ENCODE measurements at places on chromosomes 7 and 10. TPM values are rescaled to one million over a fixed set of nuclear protein-coding genes. Genes with fewer than 3 reads are reported as not detected.

The HTRA1 gene
- total RNA-seq = 59.1 TPM

The SPOCK2 gene
- total RNA-seq = 17.6 TPM

The AMZ1 gene
- not detected for total RNA-seq

The AQP1 gene
- 231 TPM for total RNA-seq

The CFAP69 gene
- total RNA-seq = 12.6 TPM

The TBX20 gene
- not detected for total RNA-seq

The KCNMA1 gene
- 2.5 TPM for total RNA-seq

The OR2A1 gene
- not detected for total RNA-seq

The SEMA3A gene
- 18.0 TPM for total RNA-seq

The LRWD1 gene
- total RNA-seq = 11.4 TPM

The EVX1 gene
- not detected for total RNA-seq

The HOXA7 gene
- total RNA-seq = 0.34 TPM

The GJD4 gene
- not detected for total RNA-seq

The COL26A1 gene
- not detected for total RNA-seq

The CSGALNACT2 gene
- 16.3 TPM for total RNA-seq

The PDZD7 gene
- 0.94 TPM for total RNA-seq

The FAM180A gene
- total RNA-seq = 3.9 TPM

The C10orf143 gene
- 5.6 TPM for total RNA-seq

The GRM3 gene
- not detected for total RNA-seq

The SPDYE11 gene
- not detected for total RNA-seq

The CPEB3 gene
- total RNA-seq = 12.6 TPM

The LBX1 gene
- total RNA-seq = not detected

The CDHR1 gene
- not detected for total RNA-seq

The NXPH1 gene
- total RNA-seq = not detected

The LRMDA gene
- 31.7 TPM for total RNA-seq

The NPSR1 gene
- not detected for total RNA-seq

The AKR1D1 gene
- not detected for total RNA-seq
